ENCODE measurements at places on chromosomes 5 and 9.

DNA sequence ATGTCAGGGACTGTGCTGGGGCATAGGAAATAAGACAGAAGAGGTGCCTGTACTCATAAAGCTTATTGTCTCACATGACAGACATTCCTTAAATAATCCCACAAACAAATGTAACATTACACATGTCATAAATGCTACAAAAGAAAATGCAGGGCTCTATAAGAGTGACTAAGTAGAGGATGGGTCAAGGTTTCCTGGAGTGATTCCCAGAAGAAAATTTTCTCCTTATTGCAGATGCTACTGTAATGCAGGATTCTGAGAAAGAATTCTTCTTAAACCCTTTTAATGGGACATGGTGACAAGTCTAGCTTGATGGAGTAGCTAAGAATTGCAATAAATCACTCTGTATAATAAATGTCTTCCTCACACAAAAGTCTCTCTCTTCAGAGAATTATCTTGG, 55.7 kb downstream of the SH3TC2 start:
- H3K36me3 ChIP-seq: peaks cover 11% of the 10 kb centered on the region
- DNase-seq: no peak
- no peak overlapping the region for H3K4me3 ChIP-seq
- H3K4me1 ChIP-seq: peaks cover 5% of the 10 kb centered on the region
- H3K27ac ChIP-seq: no peak overlapping the region

GRCh38 chr5:110055302-110055701, 365.6 kb downstream of the MAN2A1 start:
- H3K27me3 ChIP-seq: peaks cover 2% of the 10 kb centered on the region
- no peak overlapping the region for H3K27ac ChIP-seq
- H3K36me3 ChIP-seq: no peaks in the 10 kb centered on the region
- no peaks in the 10 kb centered on the region for H3K4me1 ChIP-seq

GRCh38 chr9:129172816-129173215, 5.2 kb downstream of the IER5L start:
- no peak for DNase-seq
- H3K27me3 ChIP-seq: no peaks in the 10 kb centered on the region
- H3K36me3 ChIP-seq: no peaks in the 10 kb centered on the region
- H3K27ac ChIP-seq: peak overlapping the region; percentile 99
- H3K4me3 ChIP-seq: no peak overlapping the region

- H3K36me3 ChIP-seq: peaks cover 11% of the 10 kb centered on the region
- H3K4me1 ChIP-seq: peaks cover 24% of the 10 kb centered on the region
- no peak for DNase-seq
- H3K27ac ChIP-seq: peak overlapping the region; percentile 87
Measured at GRCh38 chr9:137354845-137355760, 53.0 kb upstream of the NRARP start.

GRCh38 chr9:109383356-109383755, 62.5 kb upstream of the EPB41L4B start:
- H3K36me3 ChIP-seq: peaks cover 94% of the 10 kb centered on the region
- no peak overlapping the region for H3K4me3 ChIP-seq
- no peaks in the 10 kb centered on the region for H3K4me1 ChIP-seq
- no peaks in the 10 kb centered on the region for H3K27me3 ChIP-seq

DNA sequence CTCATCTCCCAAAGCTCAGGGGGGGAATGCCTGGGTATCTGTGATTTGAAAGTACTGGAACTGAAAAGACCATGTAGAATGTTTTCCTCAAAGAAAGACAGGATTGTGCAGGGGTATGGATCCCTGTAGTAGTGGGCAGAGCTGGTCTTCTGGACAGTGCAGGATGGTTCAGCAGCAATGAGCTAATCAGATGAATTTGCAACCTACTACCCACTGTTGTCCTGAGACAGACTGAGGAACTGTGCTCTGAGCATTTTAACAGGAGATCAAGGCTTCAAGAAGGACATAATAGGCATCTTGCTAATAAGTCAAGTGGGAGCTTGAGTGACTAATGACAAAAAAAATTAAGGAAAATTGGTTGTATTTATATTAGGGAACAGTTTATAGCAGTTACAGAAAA, 61.7 kb downstream of the FYB1 start:
- H3K36me3 ChIP-seq: no peaks in the 10 kb centered on the region
- H3K4me1 ChIP-seq: peaks cover 8% of the 10 kb centered on the region
- no peak for DNase-seq
- H3K4me3 ChIP-seq: no peak overlapping the region

DNA sequence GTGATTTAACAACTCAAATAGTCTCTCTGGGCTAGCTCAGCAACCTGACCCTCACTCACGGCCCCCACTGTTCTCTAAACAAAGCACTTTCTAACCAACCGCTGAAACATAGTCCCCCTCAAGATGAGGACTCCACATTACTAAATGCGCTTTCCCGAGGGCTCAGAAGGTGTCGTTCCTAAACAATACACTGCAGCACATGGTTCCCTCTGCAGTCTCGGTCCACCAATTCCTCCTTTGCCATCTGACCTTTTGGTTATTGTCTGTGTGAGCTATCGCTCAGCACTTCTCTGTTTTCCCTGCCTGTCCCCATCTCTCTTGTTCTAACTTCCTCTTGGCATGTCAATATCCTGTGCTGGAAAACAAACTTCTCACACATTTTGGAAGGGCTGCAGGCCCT, 7.2 kb downstream of the EPB41L4A start:
- H3K36me3 ChIP-seq: peaks cover 4% of the 10 kb centered on the region
- H3K27ac ChIP-seq: peak overlapping the region; percentile 18
- H3K27me3 ChIP-seq: no peaks in the 10 kb centered on the region
- no peak for DNase-seq
- H3K4me3 ChIP-seq: no peak overlapping the region
- H3K4me1 ChIP-seq: peaks cover 64% of the 10 kb centered on the region

DNA sequence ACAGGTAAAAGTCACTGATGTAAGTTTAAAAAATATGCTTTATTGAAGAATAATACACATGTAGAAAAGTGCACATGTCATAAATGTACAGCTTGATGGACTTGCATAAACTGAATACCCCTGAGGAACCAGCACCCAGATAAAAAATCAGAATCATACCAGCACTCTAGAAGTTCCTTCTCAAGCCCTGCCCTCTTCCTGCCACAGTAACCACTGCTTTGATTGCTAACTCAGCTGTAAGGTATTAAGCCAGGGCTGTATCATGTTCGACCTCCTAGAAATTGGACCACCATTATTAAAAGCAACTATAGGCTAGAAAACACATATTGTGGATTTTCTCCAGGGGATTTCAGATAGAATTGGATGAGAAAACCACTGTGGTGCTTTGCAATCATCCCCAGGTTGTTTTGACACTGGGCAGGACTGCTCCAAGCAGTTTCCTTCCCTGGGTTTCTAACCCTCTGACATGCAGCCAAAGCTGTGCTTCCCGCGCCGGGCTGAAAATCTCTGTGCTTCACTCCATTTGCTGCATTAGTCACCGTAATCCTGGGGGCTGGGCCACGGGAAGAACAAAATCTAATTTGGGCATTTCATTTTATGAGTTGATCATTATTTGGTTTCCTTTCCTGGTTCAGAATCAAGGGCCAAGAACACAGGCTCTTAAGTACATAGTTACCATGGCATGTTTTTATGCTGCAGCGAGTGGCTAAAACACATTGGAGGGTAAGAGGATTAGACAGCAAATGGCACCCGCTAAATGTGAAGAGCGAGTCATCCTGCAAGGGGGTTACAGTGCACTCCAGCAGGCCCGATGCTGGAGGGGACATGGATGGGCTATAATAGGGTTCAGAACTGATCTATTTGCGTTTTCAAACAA, 139.4 kb upstream of the IL12B start:
- no peaks in the 10 kb centered on the region for H3K27me3 ChIP-seq
- no peak for DNase-seq
- H3K27ac ChIP-seq: no peak overlapping the region
- no peaks in the 10 kb centered on the region for H3K4me1 ChIP-seq

GRCh38 chr9:137482094-137482781, 23.1 kb upstream of the NSMF start:
- H3K4me1 ChIP-seq: peaks cover 7% of the 10 kb centered on the region
- DNase-seq: no peak
- no peaks in the 10 kb centered on the region for H3K27me3 ChIP-seq
- no peaks in the 10 kb centered on the region for H3K36me3 ChIP-seq
- no peak overlapping the region for H3K27ac ChIP-seq
- H3K4me3 ChIP-seq: no peak overlapping the region

- H3K27ac ChIP-seq: no peak overlapping the region
- peaks cover 18% of the 10 kb centered on the region for H3K4me1 ChIP-seq
- no peak overlapping the region for H3K4me3 ChIP-seq
- no peaks in the 10 kb centered on the region for H3K36me3 ChIP-seq
- no peaks in the 10 kb centered on the region for H3K27me3 ChIP-seq
Measured at GRCh38 chr9:18775930-18776329, 257.1 kb downstream of the SAXO1 start.

DNA sequence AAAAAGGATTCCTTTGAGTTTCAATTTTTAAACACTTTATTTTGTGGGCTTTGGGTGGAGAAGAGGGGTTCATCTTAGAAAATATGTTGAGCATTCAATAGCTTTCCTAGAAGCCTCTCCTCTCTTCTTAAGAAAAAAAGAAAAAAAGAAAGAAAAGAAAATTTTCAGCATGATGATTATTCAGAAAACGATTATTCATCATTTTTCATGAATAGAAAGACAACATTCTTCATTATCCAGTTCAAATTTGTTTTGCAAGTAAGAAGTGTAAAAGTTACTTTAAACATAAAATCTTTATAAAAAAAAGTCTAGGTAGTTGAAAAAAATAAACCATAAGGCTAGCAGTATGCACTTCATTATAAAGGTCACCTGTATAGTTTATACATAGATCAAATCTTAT, 636.5 kb downstream of the IRX1 start:
- H3K27me3 ChIP-seq: peaks cover 32% of the 10 kb centered on the region
- H3K4me3 ChIP-seq: no peak overlapping the region
- DNase-seq: no peak
- H3K36me3 ChIP-seq: no peaks in the 10 kb centered on the region
- no peaks in the 10 kb centered on the region for H3K4me1 ChIP-seq

DNA sequence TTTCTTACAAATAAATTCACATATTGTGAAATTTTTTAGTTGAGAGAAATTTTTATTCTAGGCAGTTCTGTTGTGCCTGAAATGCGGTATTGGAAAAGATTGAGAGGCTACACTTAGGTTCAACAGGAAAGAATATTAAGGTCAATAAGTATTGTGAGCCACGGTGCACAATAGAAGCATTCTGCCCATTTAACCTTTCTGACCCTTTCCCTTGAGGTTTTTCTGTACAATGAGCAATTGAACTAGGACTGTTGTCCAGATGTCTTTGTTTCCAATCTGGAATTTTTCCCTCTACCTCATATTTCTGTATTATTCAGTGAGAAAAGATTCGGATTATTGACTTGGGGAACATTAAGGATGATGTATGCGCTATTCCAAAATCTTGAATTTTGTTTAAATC, 205.2 kb downstream of the NR3C1 start:
- DNase-seq: no peak
- H3K4me3 ChIP-seq: no peak overlapping the region
- H3K27me3 ChIP-seq: no peaks in the 10 kb centered on the region
- no peaks in the 10 kb centered on the region for H3K36me3 ChIP-seq

DNA sequence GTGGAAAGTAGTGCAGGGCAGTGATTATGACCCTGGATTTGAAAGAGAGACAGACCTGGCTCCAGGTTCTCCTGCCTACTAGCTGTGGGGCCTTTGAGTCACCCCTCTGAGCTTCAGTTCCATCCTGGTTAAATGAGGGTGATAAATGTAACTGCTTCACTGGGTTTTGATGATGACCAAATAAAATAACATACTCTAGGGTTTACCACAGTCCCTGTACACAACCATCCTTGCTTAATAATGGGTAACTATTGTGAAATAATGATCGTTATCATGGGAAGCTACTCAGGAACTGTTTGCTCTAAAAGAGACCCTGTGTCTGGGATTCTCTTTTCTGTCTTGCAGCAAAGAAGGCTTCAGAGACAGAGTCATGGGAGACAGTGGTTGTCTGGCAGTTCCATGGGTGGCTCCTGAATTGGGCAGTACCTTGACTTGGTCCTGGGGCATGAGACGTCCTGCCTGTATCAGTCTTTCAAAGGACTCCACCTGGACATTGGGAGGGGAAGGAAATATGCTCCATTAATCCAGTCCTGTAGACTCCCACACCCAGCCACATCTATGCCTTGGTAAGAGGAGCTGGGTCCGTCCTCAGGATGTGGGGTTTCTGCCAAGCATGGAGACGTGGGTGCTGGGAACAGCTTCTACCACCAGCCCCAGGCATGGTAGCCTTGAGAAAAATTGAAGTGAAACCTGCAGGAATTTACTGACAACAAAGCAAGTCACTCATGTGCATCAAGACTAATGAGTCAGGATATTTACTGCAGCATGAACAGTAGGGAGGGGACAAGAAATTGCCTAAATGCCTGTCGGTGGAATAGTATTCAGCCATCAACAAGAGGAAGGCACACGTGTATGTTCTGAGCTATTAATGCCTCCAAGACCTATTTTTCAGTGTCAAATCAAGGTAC, 23.4 kb downstream of the AKNA start:
- DNase-seq: no peak
- no peaks in the 10 kb centered on the region for H3K27me3 ChIP-seq
- peaks cover 76% of the 10 kb centered on the region for H3K36me3 ChIP-seq
- peaks cover 9% of the 10 kb centered on the region for H3K4me1 ChIP-seq

DNA sequence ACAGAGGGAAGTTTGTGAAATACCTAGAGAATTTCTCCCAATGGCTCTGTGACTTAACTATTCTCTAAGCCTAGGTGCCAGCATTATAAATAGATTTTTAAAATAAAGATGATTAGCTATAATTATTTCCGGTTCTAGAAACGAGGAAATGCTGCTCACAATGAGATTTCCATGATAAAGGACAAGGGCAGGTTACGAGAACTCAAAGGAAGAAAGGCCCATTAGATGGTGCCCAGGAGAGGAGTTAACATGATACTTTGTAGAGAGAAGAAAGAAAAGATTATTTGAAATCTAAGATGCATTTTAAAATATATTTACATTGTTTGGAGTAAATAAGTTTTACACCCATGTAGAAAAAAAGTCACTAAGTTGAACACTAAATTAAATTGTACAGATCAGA, 538.3 kb upstream of the PTGER4 start:
- H3K27ac ChIP-seq: no peak overlapping the region
- no peaks in the 10 kb centered on the region for H3K27me3 ChIP-seq
- H3K4me3 ChIP-seq: no peak overlapping the region
- H3K36me3 ChIP-seq: no peaks in the 10 kb centered on the region

DNA sequence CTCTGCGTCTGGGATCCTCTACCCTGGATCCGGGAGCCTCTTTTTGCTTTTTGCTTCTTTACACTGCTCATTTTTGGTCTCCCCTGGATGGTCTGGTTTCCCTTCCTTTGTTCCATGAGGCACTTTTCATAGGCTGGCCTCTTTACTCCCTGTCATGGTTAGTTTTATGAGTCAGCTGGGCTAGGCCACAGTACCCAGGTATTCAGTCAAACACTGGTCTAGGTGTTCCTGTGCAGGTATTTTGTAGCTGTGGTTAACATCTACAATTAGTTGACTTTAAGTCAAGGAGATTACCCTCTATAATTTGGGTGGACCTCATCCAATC, 17.5 kb downstream of the ANKRD33B start:
- peaks cover 64% of the 10 kb centered on the region for H3K4me1 ChIP-seq
- peak overlapping the region; percentile 43 for H3K27ac ChIP-seq
- no peak overlapping the region for H3K4me3 ChIP-seq
- H3K36me3 ChIP-seq: no peaks in the 10 kb centered on the region
